Stimulated activated CD4-positive, alpha-beta T cell treated with anti-CD3 and anti-CD28 coated beads, Interleukin-15, amount 100 ng/mL, for 1 hour (primary cell): ENCODE measurements at places on chromosomes 12 and 14.

DNA sequence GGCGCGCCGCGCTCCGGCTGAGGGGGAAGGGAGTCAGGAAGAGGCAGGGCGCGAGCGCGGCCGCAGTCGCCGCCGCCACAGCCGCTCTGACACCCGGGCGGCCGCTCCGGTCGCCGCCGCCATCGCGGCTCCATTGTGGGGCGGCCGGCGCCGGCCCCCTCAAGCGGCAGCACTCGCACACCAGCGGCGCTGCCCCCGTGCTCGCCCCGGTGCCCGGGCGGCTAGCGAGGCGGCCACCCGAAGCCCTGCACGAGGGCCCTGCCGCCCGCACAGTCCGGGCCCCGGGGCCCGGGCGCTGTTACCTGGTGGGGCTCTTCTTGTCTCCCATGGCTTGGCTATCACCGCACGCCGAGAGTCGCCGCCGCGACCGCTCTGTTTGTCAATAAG, 202 bp downstream of the YAF2 start:
- DNase-seq: no peak

- DNase-seq: no peak
Measured at GRCh38 chr12:62351326-62351725, 91.1 kb downstream of the USP15 start.

GRCh38 chr12:122203301-122204166, at the start of gene B3GNT4:
TSS of gene B3GNT4 (plus strand) at chr12:122203709. CDS start at chr12:122204619, 910 bp downstream.
- DNase-seq: peak; percentile 57

DNA sequence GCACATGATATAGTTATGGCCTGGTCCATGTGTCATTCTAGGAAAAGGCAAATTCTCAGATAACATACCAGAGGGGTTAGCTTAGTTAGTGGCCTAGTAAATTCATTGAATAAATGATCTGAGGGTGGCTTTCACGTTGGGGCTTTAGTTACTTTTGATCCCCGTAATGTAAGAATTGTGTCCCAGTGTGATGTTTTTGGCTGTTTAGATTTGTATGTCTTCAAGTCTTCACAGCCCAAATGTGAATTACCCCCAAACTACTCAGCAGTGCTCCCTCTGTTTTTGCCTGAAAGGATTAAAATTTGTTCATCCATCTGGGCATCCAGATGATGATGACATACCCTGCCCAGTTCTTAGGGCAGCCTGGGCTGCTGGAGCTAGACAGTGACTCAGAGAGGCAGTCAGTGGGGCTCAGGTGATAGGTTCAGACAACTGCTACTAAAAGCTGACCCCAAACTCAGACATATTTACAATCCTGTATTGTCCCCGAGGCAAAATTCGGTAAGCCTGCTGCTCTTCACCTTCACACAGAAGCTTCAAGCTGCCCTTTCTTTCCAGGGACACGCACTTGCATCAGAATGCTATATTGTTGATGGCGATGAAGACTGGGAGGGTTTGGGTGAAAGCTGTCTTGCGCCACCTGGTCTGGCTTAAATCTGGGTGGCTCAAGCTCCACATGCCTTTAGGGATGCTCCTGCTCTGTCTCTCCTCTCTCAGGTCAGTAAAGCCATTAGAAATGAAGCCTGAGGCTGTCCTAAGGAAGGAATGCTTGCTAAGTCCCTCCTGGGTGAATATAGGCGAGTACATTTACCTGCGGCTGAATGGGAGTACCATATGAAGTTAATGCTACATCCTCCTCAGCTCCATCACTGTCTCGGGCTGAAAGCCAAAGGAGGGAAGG, 10.3 kb downstream of the GPRC5D start:
- DNase-seq: no peak

DNA sequence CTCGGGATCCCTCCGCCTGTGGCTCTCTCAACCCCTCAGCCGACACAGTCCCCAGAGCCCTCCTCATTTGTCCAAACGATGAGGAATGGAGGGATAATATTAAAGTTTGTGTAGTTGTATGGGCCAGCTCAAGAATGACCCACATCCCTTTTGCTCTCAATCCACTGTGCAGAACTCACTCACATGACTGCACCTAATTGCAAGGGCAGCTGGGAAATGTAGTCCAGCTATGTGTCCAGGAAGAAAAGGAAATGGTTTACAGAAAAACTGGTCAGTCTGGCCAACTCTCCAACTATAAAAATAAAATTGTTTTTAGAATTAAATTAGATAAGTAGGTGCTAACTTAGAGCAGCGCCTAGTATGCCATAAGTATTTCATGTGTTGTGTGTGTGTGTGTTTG, 66.6 kb downstream of the GALNT8 start:
- no peak for DNase-seq

DNA sequence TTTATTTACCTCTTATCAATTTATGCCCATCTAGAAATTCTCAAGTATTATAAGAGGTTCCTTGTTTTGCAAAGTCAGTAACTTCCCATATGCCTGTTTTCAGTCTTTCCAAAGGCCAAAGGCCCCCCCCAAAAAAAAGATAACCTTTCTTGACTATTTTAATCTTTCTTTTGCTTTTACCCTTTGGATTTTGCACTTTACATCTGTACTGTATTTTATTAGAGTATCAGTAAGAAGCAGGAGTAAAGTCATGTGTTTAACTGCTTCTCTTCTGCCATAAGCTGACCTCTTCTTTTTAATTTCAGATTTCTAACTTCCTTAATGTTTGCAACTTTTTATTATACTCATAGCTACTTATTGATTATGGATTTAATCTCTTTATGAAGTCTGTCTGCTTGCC, 716.4 kb upstream of the NOVA1 start:
- no peak for DNase-seq

DNA sequence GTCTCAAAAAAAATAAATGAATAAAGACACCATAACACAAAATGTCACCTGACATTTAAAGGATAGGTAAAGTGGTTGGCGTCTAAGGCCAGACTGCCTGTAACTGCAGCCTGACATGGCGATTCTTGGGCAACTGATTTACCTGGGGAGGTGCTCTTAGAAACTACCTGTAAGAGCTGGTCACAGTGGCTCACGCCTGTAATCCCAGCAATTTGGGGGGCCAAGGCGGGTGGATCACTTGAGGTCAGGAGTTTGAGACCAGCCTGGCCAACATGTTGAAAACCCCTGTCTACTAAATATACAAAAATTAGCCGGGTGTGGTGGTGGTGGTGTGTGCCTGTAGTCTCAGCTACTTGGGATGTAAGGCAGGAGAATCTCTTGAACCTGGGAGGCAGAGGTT, 8.4 kb downstream of the RPL6 start:
- no peak for DNase-seq

DNA sequence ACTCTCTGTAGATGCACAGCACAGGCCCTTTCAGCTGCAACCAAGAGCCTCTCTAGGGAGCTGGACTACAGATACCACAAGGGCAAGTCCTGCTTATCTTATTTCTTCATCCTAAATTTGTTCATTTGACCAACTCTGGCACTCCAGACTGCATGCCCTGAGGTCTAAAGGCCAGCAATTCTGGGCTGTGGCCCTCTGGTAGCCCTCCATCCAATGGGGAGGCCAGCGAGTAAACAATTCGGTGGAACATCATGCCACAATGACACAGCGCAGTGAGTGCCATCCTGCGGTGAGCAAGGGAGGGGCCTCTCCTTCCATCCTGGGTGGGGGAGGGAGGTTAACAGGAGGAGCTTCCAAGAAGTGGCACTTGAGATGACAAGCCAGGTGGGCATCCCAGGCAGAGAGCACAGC, 652 bp upstream of the SELPLG start:
- no peak for DNase-seq

DNA sequence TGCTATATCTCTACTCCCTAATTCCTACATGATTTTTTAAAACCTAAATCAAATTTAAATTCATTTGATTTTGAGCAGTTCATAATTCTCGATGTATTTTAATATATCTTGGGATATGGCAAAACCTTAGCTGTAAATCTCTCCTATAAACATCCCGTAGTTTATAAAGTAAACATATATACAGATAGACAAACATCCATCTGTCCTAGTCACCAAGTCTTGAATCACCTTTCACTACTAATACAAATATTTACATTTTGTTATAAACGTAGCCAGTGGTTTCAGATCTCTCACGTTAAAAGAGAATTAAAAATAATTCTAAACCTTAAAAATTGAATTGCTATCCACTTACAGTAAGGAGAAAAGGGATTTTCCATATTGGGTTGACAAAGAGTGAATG, 107.0 kb downstream of the TSHR start:
- DNase-seq: no peak

DNA sequence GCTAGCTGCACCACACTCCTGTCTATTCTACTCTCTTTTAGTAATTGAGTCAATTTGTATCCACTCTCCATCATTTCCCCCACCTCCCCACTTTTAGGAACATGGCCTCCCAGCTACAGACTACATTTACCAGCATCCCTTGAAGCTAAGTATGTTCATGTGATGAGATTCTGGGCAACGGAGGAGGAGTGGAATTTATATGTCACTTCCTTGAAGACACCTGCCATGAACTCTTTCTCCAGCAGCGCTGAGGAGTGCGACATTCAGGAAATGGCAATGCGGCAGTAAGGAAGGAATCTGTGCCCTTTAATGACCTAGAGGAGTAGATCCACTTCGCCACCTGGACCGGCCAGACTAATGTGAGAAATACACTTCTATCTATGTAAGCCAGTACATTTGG, 243.7 kb upstream of the DIO2 start:
- no peak for DNase-seq
